CD14-positive monocyte (primary cell): ENCODE measurements at places on chromosomes 5 and 9.

DNA sequence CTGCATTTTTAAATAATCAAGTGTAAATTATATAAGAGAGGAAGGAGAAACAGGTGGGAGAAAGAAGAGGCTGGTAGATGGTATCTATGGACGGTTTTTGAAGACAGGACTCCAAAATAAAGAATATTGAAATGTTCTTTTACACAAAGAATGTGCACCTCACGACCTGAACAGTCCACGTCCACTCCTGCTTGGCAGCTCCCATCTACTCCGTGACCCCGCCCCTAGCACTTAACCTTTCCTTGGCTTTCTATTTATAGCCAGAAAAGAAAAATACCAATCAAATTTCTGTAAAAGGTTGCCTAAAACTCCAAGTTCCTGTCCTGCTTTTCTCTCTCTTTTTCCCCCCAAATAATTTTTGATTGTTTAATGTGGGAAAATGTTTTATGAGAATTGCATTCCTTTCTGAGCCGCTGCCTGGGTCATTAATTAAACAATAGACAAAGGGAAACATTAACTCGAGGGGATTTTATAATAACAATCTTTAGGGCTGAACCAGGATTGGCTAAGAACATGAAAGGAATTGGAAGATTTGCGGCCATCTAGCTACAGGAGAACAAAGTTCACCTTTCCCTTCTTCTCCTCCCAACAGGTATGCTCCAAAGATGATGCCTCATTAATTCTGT, 173.6 kb upstream of the MAP3K1 start:
- no peak for DNase-seq

- no peak for DNase-seq
Observed at GRCh38 chr5:69484891-69485290, 7.7 kb upstream of the OCLN start.

DNA sequence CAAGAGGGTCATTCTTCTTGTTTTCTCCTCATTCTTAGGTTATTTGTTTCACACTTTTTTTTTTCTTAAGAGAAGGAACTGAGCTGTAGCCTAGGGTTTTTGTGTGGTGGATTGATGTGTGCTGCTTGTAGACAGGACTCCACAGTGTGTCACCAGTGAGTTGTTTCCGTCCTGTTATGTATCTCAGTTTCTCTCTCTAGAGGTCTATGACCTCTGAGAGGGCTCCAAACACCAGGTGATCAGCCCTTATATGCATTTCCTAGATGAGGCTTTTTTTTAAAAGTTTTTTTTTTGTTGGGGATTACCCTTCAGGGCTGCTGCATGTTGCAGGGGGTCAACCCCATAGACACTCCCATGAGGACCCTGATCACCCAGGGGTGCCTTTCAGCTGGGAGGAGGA, 124.2 kb upstream of the MAST4 start:
- no peak for DNase-seq

GRCh38 chr9:87107072-87107471, 159.8 kb upstream of the GAS1 start:
- DNase-seq: no peak

GRCh38 chr5:169561893-169562292, 21.7 kb upstream of the SPDL1 start:
- no peak for DNase-seq
